ENCODE measurements at places on chromosomes 7 and 10.

- DNase-seq, result no peak
Observed at GRCh38 chr7:47751043-47751442, 169.1 kb upstream of the TNS3 start.

DNA sequence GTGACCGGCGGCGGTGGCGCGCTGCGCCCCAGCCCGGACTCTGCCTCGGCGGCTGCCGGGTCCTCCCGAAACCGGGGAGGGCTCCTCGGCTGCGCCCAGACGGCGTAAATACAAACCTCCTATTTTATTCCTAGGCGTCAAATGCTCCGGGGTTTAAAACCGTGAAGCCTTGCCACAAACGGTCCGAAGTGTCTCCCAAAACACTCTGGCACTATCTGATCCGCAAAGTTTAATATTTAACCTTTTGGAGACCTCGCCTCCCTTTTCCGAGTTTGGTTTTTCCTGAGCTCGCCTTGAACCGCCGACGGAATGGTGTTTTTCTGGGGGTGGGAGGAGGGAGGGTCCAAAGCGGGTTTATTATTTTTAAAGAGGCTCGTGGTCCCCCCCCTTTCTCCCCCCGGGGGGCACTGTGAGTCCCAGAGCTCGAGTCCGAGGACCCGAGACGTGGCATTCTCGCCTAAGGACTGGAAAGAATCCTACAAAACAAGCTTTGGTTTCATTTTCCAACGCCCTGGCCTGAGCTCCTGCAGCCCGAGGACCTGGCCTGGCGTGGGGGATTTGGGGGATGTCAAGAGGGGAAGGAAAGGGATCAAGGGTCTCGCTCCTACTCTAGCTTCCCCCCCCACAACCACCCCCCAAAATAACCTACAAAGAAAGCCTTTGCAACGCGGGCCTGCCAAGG, 1.8 kb downstream of the TNRC18 start:
- DNase-seq, result no peak

DNA sequence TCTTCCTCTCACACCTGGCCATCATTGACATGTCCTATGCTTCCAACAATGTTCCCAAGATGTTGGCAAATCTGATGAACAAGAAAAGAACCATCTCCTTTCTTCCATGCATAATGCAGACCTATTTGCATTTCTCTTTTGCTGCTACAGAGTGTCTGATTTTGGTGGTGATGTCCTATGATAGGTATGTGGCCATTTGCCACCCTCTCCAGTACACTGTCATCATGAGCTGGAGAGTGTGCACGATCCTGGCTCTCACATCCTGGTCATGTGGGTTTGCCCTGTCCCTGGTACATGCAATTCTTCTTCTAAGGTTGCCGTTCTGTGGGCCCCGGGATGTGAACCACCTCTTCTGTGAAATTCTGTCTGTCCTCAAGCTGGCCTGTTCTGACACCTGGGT, 19.2 kb downstream of the OR2A14 start:
- no peak for DNase-seq

GRCh38 chr7:36677769-36678437, 46.4 kb downstream of the AOAH start:
- no peak for DNase-seq

- DNase-seq, result no peak
Observed at GRCh38 chr7:157436076-157436475, 99.3 kb downstream of the DNAJB6 start.

DNA sequence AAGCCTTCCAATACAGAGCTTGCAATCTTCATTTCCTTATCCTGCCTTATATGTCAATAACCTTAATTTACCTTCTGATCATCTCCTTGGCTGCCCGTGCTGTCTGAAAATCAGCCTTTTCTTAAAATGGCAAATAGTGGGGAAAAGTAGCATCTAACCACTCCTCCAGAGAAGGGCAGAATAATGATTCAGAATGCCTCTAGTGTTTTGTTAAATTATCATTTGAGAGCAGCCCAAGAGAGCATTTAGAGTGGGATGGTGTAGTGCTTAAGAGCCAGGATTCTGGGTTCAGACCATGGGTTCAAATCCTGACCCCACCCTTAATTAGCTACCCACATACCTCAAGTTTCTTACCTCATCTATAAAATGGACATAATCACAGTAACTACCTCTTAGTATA, 4.6 kb upstream of the TMEM139 start:
- DNase-seq, result no peak
